ENCODE measurements at places on chromosomes 2 and 18.

DNA sequence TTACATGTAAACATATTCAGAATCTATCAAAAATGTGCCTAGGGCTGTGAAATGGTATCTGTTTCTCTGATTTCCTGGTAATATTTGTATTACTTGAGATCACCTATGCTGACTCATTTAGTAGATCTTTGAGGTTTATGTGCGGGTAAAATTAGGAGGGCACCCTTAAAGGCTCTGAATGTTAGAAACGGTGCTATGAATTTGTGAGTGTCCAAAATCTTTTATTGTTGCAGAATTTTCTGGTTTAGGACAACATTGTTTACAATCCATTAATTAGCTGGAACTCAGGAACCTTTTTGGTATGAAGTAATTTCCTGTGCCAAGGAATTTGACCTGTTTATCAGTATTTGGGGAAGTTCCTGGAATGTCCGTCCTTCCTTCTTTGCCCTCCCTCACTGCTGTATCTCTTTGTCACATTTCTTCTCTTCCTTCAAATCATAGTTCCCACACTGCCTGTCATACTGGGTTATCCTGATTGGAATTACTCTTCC lies 130.5 kb downstream of the TANC1 start:
- DNase-seq, result no peak

DNA sequence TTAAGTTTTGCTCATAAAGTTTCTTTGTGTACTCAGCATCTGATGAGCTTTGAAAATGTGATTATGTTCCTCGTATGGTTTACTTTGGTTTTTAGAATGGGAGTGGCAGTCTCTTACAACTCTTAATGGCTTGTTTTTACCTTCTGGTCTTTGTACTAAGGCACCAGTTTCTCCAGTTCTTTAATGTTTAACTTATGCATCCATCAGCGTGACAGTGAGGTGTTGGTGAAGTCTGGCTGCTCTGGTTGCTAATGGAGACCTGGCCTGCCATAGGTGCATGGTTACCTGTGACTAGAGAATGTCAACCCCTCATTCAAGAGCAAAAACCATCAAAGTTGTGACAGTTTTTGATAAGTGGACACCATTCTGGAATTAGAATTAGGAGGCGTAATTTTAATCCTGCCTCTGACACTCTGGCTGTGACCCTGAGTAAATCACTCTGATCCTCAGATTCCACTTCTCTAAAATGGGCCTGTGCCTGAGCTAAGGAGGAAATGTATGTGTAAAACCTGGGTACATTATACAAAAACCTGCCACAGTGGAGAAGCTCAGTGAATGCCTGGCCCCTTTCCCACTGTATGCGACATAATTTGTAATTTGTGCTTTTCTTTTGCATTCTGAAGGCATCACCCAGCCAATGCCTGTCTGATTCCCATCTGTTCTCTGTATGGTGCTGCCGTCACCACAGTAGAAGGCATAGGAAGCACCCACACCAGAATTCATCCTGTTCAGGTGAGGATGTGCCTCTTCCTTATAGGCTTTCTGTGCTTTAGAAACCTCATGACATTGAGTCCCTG lies 11.2 kb downstream of the AOX1 start:
- DNase-seq, result no peak

- DNase-seq, result no peak
These were observed 117.0 kb downstream of the CHN1 start for GRCh38 chr2:174888146-174888545.

- no peak for DNase-seq
These were observed 32.1 kb upstream of the KCNG2 start for GRCh38 chr18:79765491-79766245.

DNA sequence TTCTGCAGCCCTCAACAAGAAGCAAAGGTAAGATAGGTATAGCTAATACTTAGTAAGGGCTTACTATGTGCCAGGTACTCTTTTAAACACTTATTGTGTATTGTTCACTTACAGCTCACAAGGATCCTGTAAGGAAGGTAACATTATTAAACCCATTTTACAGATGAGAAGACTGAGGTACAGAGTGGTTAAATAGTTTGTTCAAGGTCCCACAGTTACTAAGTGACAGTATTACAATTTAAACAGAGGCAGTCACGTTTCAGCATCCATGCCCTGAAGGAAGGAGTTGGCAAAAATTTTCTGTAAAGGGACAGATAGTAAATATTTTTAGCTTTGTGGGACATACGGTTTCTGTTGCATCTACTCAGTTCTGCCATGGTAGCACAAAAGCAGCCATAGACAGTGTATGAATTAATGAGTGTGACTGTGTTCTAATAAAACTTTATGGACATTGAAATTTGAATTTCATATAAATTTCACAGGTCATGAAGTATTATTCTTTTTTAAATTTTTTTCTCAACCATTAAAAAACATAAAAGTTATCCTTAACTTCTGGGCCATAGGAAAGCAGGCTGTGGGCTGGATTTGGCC lies 75.7 kb downstream of the LTBP1 start:
- DNase-seq, result no peak

DNA sequence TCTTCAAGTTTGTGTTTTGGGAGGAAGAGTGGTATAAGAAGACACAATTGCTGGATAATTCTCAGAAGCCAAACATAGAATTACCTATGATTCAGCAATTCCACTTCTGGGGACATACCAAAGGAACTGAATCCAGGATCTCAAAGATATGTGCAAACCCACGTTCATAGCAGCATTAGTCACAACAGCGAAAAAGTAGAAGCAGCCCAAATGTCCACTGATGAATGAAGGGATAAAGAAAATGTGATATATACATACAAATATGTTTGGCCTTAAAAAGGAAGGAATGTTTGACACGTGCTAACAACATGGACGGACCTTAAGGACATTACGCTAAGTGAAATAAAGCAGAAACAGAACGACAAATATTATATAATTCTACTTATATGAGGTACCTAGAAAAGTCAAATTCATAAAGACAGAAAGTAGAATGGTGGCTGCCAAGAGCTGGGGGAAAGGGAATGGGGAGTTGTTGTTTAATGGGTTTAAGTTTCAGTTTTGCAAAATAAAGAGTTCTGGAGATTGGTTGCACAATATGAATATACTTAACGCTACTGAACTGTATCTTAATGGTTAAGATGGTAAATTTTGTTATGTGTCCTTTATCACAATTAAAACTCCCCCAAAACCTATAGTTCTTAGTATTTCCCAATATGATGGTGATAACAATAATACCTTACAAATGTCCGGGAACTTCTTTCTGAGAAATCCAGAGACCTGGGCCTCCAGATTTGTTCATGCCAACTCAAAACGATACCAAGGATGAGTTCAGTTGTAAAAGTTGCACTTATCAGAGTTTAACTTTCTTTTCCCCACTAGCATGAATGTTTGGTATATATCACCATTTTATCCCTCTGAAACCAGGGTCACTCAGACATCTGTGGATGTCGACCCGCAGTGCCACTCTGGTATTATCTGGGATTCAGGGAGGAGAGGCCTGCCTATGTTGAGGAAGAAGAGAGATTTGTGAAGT lies 33.7 kb upstream of the WIPF1 start:
- no peak for DNase-seq

DNA sequence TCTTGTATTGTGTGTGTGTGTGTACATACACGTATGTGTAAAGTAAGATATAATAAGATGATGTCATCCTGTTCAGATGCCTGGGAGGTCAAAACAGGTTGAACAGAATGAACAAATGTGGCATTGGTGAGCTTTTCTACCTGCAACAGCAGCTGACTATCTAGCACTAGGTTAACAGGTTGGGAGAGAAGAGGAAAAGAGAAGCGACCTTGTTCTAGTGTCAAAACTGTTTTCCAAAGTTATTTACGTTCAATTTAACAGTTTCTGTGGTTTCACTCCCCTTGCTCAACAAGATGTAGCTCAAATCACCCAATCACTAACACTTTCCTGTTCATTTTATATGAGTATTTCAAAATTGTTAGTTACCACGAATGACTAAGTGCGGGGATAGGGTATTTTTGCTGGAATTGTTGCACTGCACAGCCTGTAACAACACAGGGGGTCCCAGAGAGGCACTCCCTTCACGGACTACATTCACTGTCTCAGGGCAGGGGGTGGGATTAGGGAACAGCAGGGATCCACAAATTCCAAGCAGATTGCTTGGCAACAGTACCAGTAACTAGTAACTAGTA lies 67.5 kb upstream of the DTNB start:
- DNase-seq, result no peak

DNA sequence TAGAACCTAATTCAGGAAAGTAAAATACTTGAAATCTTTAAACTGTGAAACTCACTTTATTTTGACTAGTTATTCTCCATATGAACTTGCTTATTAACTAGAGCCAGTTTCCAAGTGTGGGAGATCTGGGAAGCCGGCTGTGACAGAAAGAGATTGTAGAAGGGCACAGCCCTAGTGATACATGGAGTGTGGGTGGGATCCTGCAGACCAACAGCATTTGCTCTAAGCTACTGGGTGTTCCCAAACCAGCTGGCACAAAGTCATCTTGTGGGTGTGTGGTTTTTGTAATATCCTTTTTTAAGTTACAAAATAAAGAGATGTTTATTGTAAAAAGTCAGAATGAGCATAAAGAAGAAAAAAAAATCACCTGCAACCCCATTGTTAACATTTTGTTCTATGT lies 3.4 kb downstream of the DUSP19 start:
- no peak for DNase-seq

GRCh38 chr18:54672846-54673475 lies 81.9 kb downstream of the DYNAP start:
- no peak for DNase-seq

DNA sequence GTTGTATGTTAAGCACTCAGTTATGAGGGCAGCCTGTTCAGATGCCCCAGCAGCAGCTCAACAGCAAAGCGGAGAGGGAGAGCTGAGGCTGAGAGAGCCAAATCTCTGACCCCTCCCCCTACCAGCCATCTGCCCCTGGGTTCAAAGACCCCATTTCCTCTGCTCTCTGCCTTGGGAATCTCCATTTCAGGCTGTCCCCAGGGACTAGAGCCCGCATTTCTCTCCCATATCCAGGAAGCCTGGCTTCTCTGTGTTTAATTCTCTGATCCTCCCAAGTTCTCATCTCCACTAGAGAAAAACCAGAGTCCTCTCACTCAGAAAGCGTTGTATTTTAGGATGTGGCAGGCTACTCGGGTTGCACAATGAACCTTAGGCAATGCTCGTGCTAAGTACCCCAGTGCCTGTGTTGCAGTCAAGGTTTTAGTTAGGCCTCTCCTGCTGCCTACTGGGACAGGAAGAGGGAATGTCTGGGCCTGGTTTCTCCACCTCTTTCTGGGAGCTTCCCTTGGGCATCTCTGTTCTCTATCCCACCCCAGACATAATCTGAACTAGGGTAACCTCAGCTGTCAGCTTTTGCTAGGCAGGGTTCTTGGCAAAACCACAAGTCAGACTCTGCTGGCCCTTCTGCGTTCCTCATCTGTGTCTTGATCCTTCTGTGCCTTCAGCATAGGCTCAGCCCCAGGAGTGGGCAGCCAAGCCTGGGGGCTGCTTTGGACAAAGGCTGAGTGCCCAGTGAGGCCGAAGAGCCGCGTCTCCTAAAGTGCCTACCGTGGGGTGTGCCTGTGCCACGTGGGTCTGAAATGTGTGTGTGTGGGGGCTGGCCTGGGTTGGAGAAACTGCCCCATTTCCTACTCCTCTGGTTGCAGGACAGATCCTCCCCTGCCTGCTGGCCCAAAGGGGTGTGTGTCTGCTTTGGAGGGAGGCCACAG lies 96.8 kb downstream of the STPG4 start:
- no peak for DNase-seq

- no peak for DNase-seq
These were observed 137.6 kb downstream of the COPS8 start for GRCh38 chr2:237223201-237223861.

GRCh38 chr2:45013229-45014015 lies 4.2 kb upstream of the SIX2 start:
- DNase-seq, result no peak

- DNase-seq, result no peak
These were observed 3.3 kb upstream of the ACTR3 start for GRCh38 chr2:113886479-113887008.

GRCh38 chr2:203470371-203470770 lies 64.7 kb downstream of the RAPH1 start:
- no peak for DNase-seq

DNA sequence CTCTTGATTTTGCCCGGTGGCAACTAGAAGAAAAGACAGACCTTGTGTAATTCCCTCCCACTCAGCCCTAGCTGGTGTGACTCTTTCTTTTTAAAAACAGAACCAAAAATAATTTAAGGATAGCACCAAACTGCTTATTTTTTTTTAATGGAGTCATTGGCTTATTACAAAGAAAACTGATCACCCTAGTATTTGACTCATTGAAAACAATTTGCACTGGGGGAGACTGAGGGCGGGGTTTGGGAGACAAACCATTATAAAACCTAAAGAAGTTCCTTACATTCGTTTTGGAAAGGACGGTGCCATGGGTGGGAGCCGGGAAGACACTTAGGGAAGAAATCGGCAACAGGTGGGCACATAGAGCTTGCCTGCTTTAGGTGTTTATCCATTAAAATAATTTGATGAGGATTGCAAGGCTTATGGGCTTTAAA lies 2.5 kb downstream of the PAX3 start:
- DNase-seq, result no peak

DNA sequence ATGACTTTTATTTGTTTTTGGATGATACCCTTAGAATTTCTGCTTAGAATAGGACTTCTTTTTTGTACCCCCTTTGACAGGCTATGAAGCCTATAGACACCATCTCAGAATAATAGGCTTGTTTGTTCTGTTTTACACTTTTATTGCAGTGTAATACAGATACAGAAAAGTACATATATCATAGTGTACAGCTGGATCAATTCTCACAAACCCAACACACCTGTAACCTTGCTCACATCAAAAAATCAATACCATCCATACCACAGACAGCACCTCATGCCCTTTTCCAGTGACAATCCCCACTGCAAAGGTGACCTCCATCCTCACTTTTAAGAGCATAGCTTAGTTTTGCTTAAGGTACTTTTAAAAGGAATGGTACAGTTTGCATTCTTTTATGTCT lies 14.8 kb downstream of the EML6 start:
- no peak for DNase-seq

GRCh38 chr2:10934979-10935350 lies 23.2 kb downstream of the KCNF1 start:
- DNase-seq, result no peak

DNA sequence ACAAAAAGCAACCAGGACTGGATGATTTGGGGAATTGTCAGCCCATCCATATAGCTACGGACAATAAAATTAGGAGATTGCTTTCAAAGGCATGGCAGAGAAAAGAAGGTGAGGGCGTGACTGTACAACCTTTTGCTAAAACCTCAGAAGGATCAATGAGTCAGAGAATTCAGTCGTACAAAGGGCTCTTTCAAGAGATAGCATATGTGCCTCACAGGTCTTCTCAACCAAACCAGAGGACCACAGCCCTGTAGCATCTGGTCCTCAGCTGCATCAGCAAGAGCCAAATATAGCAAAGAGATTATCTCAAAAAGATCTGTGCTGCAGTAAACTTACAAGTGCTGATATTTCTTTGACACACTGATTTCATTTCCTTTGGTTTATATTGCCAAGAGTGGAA lies 149.9 kb upstream of the RAB6C start:
- DNase-seq, result no peak

- no peak for DNase-seq
These were observed 7.3 kb downstream of the SCG2 start for GRCh38 chr2:223594831-223595230.

GRCh38 chr18:28409811-28410210 lies 232.9 kb upstream of the CDH2 start:
- DNase-seq, result no peak

Data from stimulated activated CD4-positive, alpha-beta T cell treated with anti-CD3 and anti-CD28 coated beads, TNF-alpha, amount 100 ng/mL, for 48 hours (primary cell).